T-helper 17 cell (primary cell): ENCODE measurements at places on chromosomes 13 and 19. TPM values are rescaled to one million over a fixed set of nuclear protein-coding genes. Genes with fewer than 3 reads are reported as not detected.

Gene DMAC2
- total RNA-seq, result 27.9 TPM

GRCh38 chr13:22235285-22235949 is 564.5 kb downstream of the FGF9 start:
- DNase-seq, result no peak

DNA sequence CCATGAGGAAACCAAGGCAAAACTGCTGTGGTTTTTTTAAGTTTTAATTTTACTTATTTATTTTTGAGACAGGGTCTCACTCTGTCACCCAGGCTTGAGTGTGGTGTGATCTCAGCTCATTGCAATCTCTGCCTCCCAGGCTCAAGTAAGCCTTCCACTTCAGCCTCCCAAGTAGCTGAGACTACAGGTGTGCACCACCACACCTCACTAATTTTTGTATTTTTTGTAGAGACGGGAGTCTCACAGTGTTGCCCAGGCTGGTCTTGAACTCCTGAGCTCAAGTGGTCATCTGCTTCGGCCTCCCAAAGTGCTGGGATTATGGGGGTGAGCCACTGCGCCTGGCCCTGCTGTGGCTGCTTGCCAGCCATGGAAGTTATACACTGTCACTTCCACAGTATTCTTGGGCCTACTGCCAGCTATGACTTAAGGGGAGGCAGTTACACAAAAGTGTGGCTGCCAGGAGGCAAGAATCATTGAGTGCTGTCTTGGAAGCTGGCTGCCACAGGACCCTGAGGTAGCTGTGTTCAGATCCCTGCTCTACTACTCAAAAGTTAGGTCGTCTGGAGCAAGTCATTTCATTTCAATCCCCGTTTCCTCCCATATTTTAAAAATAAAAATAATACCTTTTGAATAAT is 12.7 kb downstream of the FARP1 start:
- DNase-seq, result no peak

Gene OR7C1
- total RNA-seq, result not detected

Gene TNNT1
- total RNA-seq, result not detected

DNA sequence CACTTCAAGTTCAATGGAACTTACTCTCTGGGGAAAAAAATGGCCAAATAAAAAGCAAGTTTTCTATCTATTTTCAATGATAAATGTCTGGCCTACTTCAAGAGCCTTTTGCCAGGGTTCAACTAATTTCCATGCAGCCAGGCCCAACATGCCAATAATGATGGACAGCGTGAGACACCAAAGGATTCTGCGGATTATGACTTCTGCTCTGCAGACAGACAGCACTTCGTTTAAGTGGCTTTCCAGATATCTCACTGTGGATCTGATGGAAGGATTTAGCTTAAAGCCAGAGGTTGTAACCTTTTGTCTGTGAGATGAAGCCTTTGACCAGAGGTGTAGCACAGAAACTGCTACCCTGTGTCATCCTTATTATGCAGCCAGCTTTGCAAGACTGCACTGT is 614.2 kb downstream of the DCT start:
- DNase-seq, result no peak

- DNase-seq, result no peak
Observed at GRCh38 chr13:60267498-60268202, 103.9 kb upstream of the DIAPH3 start.

DNA sequence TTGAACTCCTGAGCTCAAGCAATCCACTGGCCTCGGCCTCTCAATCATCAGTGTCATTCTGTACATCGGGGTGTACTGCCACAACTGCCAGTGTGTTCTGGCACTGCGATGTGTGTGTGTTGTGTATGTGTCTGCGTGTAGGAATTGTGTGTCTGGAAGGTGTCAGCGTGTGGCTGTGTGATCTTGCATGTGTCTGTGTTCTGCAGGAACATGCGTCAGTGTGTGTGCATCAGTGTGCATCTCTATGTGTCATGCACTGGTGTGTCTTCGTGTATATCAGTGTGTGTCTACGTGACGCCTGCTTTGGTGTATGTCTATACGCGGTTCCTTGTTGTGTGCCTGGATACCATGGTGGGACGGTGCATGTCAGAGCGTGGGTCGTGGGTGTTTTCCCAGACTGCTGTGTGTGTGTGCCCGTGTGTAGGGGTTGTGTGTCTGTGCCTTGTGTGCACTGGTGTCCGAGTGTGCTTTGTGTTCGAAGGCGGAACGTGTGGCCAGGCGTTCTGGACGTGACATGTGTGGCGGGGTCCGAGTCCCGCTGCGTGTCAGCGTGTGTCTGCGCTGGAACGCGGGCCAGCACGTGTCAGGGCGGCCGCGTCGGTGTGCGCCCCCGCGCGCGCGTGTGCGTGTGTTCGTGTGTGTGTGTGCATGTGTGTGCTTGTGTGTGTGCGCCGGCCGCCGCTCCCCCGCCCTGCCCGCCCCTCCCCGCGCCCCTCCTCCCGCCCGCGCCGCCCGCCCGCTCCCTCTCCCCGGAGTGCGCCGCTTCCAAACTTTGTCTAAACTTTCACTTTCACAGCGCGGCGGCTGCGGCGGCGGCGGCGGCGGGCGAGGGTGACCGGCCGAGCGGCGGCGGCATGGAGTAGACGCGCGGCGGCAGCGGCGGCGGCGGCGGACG is at the start of gene NFIX:
Gene NFIX (plus strand): TSS at position 775 of the 895 bp plus-strand sequence. CDS start 363 bp downstream, outside the sequence.
- DNase-seq, result peak; percentile 26
